ENCODE measurements at places on chromosomes 12 and 14. TPM values are rescaled to one million over a fixed set of nuclear protein-coding genes. Genes with fewer than 3 reads are reported as not detected.

The TGM1 gene
- 0.64 TPM for total RNA-seq

The FAM181A gene
- not detected for total RNA-seq

The DAAM1 gene
- 39.2 TPM for total RNA-seq

The FLRT2 gene
- total RNA-seq = 305 TPM

The ABHD12B gene
- not detected for total RNA-seq

The CCDC60 gene
- not detected for total RNA-seq

The KRT78 gene
- not detected for total RNA-seq

The IGFBP6 gene
- 2.7 TPM for total RNA-seq

The DPPA3 gene
- total RNA-seq = not detected

The NINJ2 gene
- total RNA-seq = 2.4 TPM

The POTEM gene
- total RNA-seq = not detected

The PDZRN4 gene
- not detected for total RNA-seq

The MANSC4 gene
- not detected for total RNA-seq

The IL23A gene
- not detected for total RNA-seq

The PTCSC3 gene
- total RNA-seq = not detected

The PLA2G1B gene
- total RNA-seq = not detected

The PLEK2 gene
- total RNA-seq = 0.51 TPM

The PPM1H gene
- 1.3 TPM for total RNA-seq

The ERBB3 gene
- total RNA-seq = 0.25 TPM

The DTX3 gene
- 4.4 TPM for total RNA-seq

The AQP2 gene
- total RNA-seq = not detected

The NANOG gene
- not detected for total RNA-seq

The PTGES3 gene
- 63.4 TPM for total RNA-seq

The CIROP gene
- total RNA-seq = not detected

The FAM186B gene
- total RNA-seq = 0.13 TPM

The CLEC4C gene
- total RNA-seq = not detected

The NTF3 gene
- total RNA-seq = not detected

The NEUROD4 gene
- total RNA-seq = not detected

The SMCO2 gene
- 0.13 TPM for total RNA-seq

The ERP29 gene
- 71.8 TPM for total RNA-seq

The DNAI7 gene
- total RNA-seq = under 0.01 TPM

The RNASE11 gene
- total RNA-seq = not detected

The GLI1 gene
- under 0.01 TPM for total RNA-seq

The ERP27 gene
- total RNA-seq = not detected

The DDX51 gene
- total RNA-seq = 5.1 TPM

The PRB4 gene
- not detected for total RNA-seq

The PLCZ1 gene
- not detected for total RNA-seq

The RNASE7 gene
- not detected for total RNA-seq

The PRIMA1 gene
- total RNA-seq = not detected

The FGF23 gene
- total RNA-seq = under 0.01 TPM

The ATL1 gene
- total RNA-seq = 0.90 TPM
